ENCODE measurements at places on chromosomes 6 and 20.
A peak's percentile ranks its signal among the peaks of the same experiment; 100 is the strongest.

DNA sequence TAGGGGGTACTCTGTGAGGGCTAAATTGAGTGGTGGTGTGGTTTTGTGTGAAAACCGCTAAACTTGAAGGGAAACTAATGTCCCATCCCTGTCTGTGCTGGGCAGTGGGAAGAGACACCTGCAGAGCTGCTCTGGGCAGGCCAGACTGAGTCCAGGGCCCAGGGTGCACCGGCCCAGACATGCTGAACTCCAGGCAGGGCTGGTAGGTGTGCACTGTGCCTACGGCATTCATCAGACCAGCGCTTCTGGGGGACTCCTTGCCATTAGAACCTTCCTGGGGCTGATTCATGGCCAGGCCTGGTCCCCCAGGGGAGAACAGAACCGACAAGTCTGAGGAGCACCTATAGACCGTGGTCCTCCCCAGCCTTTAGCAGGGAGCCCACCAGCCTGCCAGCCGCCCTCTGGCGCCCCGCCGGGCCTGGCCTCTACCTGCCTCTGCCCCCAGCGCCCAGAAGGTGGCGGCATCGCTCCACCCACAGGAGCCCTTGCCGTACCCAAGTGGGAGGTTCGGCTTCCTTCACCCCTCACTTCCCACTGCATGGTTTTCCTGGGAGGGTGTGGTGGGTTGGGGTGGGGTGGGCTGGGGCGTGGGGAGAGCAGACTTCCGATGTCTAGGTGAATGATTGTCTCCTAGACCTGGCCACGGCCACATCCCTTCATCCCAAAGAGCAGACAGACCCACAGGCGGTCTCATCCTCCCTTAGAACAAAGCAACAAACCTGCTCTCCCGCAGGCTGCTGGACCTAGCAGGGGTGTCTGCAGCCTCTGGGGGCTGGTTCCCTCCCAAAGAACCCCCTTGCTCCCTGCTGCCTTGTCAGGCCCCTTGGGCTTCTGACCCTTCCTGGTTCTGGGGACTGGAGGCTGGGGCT, 15.5 kb downstream of the CCDC167 start:
- peak; percentile 60 for DNase-seq

- DNase-seq, result no peak
These were observed 59.6 kb downstream of the ANKRD60 start for GRCh38 chr20:58168843-58169242.

GRCh38 chr20:13046409-13046808, 37.6 kb downstream of the SPTLC3 start:
- DNase-seq, result no peak

DNA sequence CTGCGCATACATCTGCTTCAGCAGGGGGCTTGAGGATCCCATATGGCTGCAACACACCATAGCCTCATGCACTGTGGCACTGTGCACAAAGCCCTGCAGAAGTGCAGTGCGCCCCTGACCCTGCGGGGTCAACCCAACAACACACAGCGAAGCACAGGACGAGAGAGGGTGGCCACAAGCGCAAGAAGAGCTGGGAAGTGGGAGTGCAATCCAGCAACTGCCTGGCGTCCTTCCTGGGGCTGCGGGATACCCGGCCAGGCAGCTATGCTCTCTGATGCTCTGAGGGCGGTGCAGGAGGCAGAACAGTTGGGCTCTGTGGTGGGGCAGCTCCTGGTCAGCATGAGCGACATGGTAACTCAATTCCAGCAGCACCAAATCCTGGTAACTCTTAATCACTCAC, 5.6 kb upstream of the ACSS1 start:
- no peak for DNase-seq

- DNase-seq, result no peak
These were observed 11.3 kb upstream of the CYP24A1 start for GRCh38 chr20:54184904-54185626.

- no peak for DNase-seq
These were observed 21.1 kb downstream of the PPP1R14C start for GRCh38 chr6:150163970-150164369.

DNA sequence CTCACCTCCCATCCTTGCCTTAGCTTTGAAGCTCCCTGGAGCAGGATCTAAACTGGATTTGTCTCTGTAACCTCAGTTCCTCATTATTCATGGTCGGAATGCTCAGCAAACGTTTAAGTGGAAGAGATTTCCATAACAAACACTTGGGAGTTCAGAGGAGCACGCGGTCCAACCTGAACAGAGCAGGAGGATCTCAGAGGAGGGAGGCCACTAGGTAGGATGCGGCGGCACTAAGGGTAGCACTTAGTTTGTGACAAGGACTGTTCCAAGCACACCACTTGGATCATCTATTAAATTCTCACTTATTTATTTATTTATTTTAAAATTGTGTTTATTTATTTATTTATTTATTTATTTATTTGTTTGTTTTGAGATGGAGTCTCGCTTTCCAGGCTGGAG, 13.3 kb upstream of the CCN5 start:
- DNase-seq, result no peak

DNA sequence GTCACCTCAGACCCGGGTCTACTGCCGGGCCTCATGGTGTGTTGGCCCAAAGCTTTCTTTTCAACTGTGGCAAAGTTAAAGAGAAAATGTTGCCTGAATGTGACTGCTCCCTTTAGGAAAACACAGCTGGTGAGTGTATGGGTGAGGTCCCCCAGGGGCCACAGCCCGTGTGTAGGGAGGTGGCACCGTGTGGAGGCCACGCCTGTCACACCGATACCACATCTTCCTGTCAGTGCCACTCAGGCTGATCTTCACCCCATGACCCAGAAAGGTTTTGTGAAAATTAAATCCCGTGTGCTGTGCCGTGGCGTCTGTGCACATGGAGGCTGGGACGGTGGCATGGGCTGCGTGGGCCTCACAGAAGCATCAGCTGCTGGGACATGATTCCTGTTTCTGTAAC, 10.7 kb upstream of the ADRM1 start:
- no peak for DNase-seq

- DNase-seq, result no peak
These were observed 9.7 kb downstream of the PDE7B start for GRCh38 chr6:135861189-135861588.

DNA sequence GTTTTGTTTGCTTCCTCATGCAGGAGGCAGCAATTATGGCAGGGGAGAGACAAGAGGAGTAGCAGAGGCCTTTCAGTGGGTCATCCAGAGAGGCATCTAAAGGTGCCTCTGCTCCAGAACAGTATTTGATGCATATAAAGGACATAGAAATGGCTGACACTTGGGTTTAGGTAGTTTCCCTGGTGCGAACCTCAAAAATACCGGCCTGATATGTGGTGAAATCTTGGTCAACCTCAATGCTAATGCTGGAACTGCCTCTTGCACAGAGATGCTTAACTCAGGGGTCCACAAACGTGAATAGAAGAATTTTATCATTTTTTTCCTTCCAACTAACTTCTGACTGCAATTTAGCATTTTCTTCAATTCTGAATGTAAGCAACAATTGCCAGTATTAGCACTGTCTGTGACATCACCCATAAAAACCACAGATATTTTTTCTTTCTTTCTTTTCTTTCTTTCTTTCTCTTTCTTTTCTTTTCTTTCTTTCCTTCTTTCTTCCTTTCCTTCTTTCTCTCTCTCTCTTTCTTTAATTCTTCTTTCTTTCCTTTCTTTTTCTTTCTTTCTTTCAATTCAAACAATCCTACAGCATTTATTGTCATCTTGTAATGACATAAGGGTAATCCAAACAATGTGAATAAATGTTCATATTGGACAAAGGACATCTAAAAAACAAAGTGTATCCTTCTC, 180.0 kb upstream of the UST start:
- DNase-seq, result no peak

DNA sequence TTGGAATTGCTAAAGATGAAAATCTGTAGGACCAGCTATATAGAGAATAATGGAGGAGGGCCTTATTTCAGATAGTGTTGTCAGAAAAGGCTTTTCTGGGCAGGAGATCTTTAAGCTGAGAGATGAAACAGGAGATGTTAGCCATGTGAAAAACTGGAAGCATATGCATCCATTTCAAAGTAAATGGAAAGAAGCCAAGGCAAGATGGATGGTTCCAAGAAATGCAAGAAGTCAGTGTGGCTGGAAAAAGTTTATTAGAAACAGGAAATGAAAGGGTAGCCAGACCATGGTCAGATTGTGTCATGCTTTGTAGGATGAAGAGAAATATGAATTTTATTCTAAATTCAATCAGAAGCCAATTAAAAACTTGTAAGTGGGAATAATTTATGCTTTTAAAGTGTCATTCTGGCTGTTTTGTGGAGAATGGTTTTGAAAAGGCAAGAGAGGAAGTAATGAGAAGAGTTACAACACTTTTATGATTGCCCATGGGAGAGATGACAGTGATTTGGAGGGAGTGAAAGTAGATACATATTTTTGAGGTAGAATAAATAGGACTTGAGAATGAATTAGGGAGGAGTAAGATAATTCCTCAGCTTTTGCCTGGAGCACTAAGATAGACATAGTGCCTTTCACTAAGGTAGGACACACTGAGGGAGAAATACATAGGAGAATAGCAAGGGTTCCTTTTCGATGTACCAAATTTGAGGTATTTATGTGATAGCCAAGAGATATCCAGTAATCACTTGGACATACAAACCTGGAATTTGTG, 620.1 kb downstream of the HTR1B start:
- no peak for DNase-seq

DNA sequence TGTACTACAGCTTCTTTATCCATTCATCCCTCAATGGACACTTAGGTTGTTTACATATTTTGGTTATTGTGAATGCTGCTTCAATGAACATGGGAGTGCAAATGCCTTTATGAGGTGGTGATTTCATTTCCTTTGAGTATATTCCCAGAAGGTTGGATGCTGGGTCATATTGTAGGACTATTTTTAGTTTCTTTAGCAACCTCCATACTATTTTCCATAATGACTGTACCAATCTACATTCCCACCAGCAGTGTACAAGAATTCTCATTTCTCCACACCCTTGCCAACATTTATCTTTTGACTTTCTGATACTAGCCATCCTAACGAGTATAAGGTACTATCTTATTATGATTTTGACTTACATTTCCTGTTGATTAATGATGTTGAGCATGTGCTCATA, 269.0 kb downstream of the C6orf118 start:
- no peak for DNase-seq

DNA sequence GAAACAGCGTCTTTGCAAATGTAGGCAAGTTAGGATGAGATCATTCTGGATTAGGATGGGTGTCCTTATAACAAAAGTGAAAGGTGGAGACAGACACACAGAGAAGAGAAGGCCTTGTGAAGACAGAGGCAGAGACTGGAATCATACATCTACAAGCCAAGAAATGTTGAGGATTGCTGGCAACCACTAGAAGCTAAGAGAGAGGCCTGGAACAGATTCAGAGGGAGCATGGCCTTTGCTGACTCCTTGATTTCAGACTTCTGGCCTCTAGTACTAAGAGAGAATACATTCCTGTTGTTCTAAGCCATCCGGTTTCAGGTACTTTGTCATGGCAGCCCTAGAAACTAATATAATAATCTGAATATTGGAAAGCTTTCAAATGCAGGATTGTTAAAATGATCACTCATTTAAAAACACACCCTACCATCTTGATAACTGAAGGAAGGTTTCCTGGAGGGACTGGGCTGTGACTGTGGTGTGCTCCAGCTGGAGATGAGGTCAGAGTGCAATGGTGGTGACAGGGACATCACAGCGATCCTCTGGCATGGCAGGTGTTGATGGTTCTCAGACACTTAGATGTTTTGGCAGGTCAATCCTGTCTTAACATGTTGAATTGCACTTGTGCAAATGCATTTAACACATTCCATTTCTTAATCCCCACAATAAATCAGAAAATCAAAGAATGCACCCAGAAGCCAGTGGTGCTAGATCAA, 25.1 kb downstream of the CD83 start:
- DNase-seq, result no peak

DNA sequence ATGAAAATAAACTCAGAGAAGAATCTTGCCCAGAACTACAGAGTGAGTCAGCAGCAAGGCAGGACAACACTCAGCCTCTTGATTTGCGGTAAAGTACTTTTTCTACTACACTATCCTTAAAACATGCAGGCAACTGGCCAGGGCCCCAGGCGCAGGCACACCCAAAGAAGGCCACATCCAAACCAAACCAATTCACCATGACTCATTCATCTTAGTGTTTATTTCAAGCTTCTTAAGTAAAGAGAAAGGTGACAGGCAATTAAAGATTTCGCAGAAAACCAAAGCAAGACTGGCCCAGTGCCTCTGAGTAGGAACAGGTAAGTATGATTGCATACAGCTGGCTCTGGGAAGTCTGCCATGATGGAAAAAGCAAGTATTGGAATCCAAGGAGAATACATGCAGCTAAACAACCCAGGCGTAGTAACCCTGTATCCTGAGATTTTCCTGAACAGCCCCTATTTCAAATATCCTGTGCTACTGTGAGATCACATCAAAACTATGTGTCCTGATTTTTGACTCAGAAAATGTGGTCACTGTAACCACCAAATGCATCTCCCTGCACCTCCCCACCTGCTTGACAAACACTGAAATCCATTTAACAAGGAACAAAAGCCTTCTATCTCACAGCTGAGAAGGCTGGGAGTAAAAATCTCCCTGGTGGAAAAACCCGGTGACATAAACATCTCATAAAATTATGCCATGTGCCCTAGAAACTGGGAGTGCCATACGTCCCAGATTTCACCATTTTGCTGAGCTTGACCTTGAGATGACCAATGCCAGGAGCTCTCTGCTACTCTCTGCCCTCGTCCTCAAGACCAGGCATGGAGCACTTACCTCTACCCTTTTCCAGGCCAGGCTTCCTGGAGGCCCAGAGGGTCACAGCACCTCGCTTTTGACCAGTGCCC, 12.4 kb downstream of the WFDC3 start:
- no peak for DNase-seq

- DNase-seq, result no peak
These were observed 101.3 kb downstream of the RTN4IP1 start for GRCh38 chr6:106527979-106528378.

- DNase-seq, result no peak
These were observed 45.8 kb downstream of the GINS1 start for GRCh38 chr20:25453035-25453810.

DNA sequence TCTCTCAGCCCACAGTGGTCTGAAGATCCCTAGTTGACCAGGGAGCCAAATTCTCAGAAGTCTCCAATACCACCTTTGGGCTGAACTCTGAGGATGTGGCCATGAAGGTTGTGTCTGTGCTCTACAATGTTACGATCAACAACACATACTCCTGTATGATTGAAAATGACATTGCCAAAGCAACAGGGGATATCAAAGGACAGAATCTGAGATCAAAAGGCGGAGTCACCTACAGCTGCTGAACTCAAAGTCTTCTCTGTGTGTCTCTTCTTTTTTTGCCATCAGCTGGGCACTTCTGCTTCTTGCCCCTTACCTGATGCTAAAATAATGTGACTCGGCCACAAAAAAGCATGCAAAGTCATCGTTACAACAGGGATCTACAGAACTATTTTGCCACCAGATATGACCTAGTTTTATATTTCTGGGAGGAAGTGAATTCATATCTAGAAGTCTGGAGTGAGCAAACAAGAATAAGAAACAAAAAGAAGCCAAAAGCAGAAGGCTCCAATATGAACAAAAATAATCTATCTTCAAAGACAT, 17.7 kb upstream of the VSX1 start:
- no peak for DNase-seq

DNA sequence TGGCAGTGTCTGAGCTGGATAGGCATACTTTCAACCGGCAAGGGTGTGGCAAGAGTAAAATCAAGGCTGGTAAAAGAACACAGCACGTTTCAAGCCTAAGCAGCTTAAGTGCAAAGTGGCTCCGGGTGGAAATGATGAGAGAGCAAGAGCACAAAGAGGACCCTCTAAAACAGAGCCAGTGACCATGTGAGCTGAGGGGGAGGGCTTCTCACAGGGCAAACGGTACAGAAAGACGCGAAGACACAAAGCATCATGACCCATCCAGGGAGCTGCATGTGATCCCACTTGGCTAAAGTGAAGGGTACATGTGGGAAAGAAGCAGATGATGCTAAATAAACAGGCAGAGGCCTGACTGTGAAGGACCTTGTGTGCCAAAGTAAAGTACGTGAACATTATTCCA, 25.7 kb downstream of the FKBP5 start:
- DNase-seq, result no peak

Measured in GM06990 (cell line).